Hematopoietic multipotent progenitor cell treated with erythropoietin and hydrocortisone succinate and interleukin-3 and kit ligand, for 4 days (in vitro differentiated cells): ENCODE measurements at places on chromosomes 3 and 15.

GRCh38 chr15:38899300-38899699 is 334.7 kb upstream of the RASGRP1 start:
- no peak for DNase-seq

- DNase-seq = peak; percentile 98
These were observed 154.3 kb downstream of the GOLIM4 start for GRCh38 chr3:167941234-167941995.

- no peak for DNase-seq
These were observed 77.3 kb downstream of the HMG20A start for GRCh38 chr15:77497942-77498361.

GRCh38 chr3:186381424-186382216 is 19.6 kb upstream of the DGKG start:
- DNase-seq = no peak

DNA sequence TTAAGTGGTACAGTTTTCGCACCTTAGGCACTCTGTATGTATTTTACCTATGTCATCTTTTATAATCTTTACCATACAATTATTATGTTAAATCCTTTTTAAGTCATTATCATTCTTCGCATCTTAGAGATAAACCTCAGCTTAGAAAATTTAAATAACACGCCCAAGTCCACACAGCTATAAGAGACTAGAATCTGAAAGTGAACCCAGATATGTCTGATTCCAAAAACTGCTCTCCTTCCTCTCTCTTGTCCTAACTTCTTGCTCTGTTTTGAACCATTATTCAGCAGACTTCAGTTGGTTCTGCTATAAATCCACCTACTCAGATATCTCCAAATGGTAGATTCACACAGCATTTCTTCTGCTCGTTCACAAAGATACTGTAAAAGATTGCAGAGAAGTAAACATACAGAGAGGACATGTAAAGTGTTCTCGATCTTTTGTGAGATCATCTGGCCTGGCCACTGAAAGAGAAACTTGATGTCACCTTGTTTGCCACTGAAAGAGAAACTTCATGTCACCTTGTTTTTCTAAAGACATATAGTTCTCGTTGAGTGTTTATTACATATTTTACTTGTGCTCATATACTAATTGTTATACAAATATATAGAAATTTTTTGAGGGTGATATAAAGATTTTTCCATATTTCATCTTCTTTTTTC is 533.2 kb downstream of the GRM7 start:
- no peak for DNase-seq

DNA sequence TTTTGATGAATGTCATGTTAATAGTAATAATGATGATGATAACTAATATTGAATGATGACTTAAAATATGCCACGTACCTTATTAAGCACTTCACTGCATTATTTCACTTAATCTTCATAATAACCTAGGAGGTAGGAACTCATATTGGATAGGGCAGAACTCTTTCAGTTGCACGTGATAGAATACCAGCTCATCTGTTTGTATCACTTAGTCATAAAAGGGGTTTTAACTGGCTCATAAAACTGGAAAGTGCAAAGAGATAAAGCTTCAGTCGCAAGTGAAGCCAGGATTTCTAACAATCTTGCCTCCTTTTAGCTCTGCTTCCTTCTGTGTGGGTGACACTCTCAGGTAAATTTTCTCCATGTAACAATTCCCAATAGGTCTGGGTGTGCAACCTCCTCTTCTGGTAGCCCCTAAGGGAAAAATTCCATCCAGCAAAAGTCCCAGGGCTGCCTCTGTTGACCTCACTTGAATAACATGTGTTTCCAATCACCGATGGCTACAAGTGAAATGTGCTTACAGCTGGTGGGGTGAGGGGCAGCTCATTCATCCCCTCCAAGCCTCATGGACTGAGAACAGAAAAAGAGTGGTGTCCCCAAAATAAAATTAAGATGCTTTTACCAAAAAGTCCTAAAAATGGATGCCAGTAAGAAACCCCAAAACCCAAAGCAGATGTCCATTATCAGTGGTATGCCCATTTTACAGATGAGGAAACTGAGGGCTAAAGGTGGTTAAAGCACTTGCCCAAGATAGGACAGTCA is 9.3 kb downstream of the GXYLT2 start:
- DNase-seq = no peak

- no peak for DNase-seq
These were observed 446.0 kb upstream of the EPHA3 start for GRCh38 chr3:88661433-88661824.

GRCh38 chr3:114852966-114853365 is 294.1 kb downstream of the ZBTB20 start:
- DNase-seq = peak; percentile 24

- DNase-seq = no peak
These were observed 91.5 kb upstream of the ACP3 start for GRCh38 chr3:132225664-132226063.

GRCh38 chr15:40081691-40082194 is 26.9 kb downstream of the BMF start:
- peak; percentile 73 for DNase-seq

DNA sequence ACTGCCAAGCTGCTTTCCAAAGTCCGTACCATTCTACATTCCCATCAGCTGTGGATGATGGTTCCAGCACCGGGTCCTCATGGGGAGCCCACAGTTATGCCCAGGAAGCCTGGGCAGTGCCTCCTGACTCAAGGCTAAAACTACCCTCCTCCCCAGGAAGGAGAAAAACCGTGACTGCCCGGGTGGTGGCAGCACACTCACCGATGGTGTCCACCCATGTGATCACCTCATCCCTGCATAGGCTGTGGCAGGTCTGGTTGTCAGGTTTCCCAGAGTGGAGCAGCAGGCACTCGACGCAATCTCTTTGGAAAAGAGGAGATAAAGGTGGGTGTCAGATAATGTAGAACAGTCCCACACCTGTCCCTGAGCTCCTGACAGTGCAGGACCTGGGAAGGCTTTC is 38.6 kb downstream of the UMPS start:
- DNase-seq = peak; percentile 64

DNA sequence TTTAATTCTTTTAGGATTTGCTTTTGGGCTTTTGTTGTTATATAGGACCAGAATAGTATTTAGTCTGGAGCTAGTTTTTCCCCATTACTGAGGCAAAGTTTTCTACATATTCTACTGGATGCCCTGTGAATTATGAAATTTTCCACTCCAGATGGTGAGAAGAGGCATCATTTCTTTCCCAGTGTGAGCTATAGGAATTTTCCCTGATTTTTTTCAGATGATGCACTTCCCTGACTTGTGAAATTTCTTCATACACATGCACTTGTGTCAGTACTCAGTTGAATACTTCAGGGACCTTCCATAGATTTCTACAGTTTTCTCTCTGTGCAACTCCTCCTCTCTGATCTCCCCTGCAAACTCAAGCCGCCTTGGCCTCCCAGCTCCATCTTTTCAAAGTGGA is 73.7 kb upstream of the SLCO2A1 start:
- no peak for DNase-seq
